Uterus (tissue), 4 donors: ENCODE measurements at places on chromosomes 16 and 17. TPM values are rescaled to one million over a fixed set of nuclear protein-coding genes. Genes with fewer than 3 reads are reported as not detected.

DNA sequence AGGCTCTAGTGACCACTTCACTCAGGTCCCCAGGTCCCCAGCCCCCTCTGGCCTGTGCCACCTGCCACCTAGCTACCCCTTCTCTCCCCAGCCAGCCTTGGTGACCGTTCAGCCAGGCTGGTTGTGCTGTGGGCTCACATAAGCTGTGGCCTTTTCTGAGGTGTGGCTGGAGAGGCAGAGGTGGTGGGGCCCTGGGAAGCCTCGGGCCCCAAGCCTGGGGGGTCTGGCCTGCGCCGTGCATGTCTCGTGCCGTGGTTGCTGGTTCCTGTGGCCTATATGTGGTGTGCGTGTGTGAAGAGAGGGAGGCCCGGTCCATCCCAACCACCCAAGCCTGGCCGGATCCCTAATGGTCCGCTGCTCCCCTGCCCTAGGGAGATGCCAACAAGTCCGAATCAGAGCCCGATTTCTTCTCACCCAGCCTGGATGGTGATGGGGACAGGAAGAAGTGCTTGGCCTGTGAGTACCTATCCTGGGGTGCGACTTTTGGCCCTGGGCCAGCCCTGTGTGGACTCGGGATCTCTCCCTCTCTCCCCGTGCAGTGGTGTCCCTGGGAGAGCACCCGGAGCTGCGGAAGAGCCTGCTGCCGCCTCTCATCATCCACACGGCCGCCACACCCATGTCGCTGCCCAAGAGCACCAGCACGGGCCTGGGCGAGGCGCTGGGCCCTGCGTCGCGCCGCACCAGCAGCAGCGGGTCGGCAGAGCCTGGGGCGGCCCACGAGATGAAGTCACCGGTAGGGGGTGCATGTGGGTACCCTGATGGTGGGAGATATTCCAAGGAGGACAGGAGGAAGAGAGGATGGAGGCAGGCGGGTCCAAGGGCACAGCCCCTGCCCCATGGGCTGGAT, 35.9 kb downstream of the CACNA1G start:
- no peaks in the 10 kb centered on the region for H3K4me1 ChIP-seq
- no peak for DNase-seq
- no peaks in the 10 kb centered on the region for H3K27me3 ChIP-seq
- no peak overlapping the region for H3K4me3 ChIP-seq
- no peaks in the 10 kb centered on the region for H3K36me3 ChIP-seq

DNA sequence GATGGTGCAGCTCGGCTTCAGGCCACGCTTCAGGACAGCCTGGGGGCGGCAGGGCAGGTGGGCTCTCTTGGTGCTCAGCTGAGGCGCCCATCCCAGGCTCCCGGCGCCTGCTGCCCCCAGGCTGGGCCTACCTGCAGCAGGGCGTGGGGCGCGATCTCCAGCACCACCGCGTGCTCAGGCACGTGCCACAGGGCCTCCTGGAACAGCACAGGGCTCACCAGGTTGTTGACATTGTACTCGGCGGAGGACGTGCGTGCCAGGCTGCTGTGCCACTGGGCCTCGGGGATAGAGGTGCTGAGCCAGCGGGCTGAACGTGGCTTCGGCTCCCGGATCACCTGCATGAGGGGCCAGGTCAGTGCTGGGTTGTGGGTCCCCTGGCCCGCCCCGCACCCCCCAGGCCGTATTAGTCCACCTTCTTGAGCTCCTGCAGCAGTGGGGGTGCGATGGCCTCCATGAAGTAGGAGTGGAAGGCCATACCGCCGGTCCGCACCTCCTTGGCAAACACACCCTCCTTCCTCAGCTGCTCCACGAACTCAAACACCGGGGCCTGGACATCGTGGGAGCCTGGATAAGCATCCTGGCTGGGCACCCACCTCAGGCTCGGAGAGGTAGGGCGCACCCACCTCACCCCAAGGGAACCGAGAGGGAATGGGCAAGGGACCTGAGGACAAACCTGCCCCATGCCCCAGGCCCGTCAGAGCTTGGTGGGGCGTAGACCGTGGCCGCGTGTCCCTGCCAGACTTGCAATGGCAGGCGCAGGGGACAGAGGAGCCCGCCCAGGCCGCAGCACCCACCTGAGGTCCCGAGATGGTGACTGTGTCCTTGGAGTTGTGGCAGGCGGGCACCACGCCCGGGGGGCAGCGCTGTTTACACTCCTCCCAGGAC, 9.0 kb downstream of the FASN start:
- H3K36me3 ChIP-seq: no peaks in the 10 kb centered on the region
- H3K27me3 ChIP-seq: no peaks in the 10 kb centered on the region
- H3K4me1 ChIP-seq: no peaks in the 10 kb centered on the region
- H3K27ac ChIP-seq: no peak overlapping the region
- no peak for DNase-seq

DNA sequence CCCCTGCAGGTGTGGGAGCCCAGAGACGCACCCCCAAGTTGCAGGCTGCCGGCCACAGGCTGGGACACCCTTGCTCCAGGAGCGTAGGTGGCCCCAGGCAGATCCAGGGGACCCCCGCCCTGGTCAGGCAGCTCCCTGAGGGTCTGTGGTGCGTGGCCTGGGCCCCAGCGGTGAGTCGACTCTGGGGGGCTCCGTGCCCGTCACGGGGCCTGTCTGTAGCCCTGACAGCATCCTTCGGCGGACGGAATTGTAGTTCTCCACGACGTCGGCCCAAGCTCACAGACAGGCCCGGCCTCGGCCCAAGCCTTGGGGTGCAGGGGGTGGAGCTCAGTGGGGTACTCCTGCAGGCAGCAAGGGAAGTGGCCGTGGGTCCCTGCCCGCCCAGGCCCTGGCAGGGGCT, 82.9 kb downstream of the LMF1 start:
- H3K27ac ChIP-seq: no peak overlapping the region
- no peak overlapping the region for H3K4me3 ChIP-seq
- H3K27me3 ChIP-seq: no peaks in the 10 kb centered on the region
- no peaks in the 10 kb centered on the region for H3K36me3 ChIP-seq
- H3K4me1 ChIP-seq: no peaks in the 10 kb centered on the region

DNA sequence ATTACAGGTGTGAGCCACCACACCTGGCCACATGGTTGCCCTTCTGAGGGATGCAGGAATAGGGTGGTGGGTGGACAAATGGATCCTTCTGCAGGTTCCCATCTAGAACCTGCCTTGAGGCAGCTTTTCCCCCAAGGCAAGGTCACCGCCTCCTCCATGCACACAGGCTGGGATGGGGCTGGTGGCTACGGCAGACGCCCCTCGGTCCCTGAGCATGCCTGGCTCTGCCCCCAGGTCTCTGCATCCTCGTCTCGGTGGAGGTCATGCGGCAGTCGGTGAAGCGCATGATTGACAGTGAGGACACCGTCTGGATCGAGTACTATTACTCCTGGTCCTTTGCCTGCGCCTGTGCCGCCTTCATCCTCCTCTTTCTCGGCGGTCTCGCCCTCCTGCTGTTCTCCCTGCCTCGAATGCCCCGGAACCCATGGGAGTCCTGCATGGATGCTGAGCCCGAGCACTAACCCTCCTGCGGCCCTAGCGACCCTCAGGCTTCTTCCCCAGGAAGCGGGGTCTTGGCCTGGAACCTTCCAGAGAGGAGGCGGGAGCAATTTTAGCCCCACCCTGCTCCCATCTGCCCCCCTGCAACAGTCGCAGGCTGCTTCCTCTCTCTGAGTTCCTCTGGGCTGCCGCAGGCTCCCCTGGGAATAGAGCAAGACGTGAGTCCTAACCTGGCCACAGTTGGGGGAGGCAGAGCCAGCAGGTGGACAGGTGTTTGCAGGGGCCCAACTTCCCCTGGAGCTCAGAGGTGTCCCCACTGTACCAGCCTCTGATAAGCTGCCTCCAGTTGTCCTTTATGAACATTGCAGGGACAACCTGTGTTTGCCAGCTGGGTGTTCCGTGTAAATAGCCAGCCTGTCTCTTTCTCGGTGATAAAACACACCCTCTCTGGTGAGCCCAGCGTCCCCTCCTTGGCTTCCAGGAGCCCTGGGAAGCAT, 11.7 kb downstream of the CACNG1 start:
- DNase-seq: no peak
- H3K27ac ChIP-seq: no peak overlapping the region
- H3K36me3 ChIP-seq: no peaks in the 10 kb centered on the region
- no peaks in the 10 kb centered on the region for H3K27me3 ChIP-seq
- H3K4me3 ChIP-seq: no peak overlapping the region

DNA sequence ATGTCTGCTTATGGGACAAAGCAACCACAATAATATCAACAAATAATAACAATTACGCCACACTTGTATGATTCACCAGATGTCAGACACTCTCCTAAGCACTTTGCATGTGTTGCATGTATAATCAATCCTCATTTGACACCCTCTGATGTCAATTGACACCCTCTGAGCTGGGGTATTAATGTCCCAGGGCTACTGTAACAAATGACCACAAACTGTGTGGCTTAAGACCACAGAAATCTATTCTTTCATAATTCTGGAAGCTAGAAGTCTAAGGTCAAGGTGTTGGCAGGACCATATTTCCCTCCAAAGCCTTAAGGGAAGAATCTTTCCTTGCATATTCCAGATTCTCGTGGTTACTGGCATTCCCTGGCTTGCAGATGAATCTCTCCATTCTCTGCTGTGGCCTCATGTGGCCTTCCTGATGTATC, 112.7 kb downstream of the NPIPB5 start:
- H3K4me3 ChIP-seq: no peak overlapping the region
- H3K27me3 ChIP-seq: no peaks in the 10 kb centered on the region
- no peaks in the 10 kb centered on the region for H3K36me3 ChIP-seq

- H3K4me3 ChIP-seq: no peak within 1 kb of the TSS
- H3K27ac ChIP-seq: no peak within 1 kb of the TSS
- no peak for DNase-seq
- peaks cover 14% of the 10 kb centered on the region for H3K27me3 ChIP-seq
- no peaks in the 10 kb centered on the region for H3K36me3 ChIP-seq
These were observed at the start of gene SYNGR3 for GRCh38 chr16:1989209-1990100. Gene SYNGR3, plus strand, starts transcription at chr16:1989970. Its CDS starts 133 bp downstream, at chr16:1990103.

DNA sequence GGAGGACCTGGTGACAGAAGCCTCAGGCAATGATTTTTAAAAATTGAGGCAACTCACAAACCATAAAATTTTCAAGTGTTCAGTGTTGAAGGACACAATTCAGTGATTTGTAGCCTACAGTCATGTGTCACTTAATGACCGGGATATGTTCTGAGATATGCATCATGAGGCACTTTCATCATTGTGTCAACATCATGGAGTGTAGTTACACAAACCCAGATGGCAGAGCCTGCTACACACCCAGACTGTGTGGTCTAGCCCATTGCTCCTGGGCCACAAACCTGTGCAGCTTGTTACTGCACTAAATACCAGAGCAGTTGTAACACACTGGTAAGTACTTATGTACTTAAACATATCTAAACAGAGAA, 1.6 kb downstream of the PRSS41 start:
- no peak for DNase-seq
- H3K27me3 ChIP-seq: no peaks in the 10 kb centered on the region
- H3K27ac ChIP-seq: no peak overlapping the region
- no peaks in the 10 kb centered on the region for H3K36me3 ChIP-seq
- H3K4me1 ChIP-seq: no peaks in the 10 kb centered on the region

DNA sequence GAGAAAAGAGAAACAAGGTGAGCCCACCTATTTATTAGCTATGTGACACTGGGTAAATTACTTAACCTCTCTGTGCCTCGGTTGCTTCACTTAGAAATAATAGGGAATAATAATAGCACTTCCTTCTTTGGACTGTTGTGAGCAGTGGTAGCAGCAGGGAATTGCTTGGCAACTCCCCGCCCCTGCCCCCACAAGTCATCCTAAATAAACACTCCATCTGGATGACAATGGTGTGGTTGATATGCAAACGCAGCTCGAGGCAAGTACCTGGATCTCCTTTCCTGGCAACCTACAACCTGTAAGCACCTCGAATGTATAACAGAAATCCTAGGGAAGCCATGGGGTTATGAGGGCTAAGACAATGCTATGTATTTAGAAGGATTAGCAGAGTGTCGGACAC, 9.1 kb downstream of the TEKT3 start:
- no peak overlapping the region for H3K27ac ChIP-seq
- H3K27me3 ChIP-seq: no peaks in the 10 kb centered on the region
- no peak for DNase-seq
- H3K4me1 ChIP-seq: no peaks in the 10 kb centered on the region

GRCh38 chr17:44955674-44956425, 8.3 kb upstream of the KIF18B start:
- H3K4me1 ChIP-seq: peaks cover 8% of the 10 kb centered on the region

- no peaks in the 10 kb centered on the region for H3K36me3 ChIP-seq
- H3K27me3 ChIP-seq: no peaks in the 10 kb centered on the region
- no peak overlapping the region for H3K27ac ChIP-seq
These were observed 245.7 kb downstream of the FOXL1 start for GRCh38 chr16:86823888-86824671.

DNA sequence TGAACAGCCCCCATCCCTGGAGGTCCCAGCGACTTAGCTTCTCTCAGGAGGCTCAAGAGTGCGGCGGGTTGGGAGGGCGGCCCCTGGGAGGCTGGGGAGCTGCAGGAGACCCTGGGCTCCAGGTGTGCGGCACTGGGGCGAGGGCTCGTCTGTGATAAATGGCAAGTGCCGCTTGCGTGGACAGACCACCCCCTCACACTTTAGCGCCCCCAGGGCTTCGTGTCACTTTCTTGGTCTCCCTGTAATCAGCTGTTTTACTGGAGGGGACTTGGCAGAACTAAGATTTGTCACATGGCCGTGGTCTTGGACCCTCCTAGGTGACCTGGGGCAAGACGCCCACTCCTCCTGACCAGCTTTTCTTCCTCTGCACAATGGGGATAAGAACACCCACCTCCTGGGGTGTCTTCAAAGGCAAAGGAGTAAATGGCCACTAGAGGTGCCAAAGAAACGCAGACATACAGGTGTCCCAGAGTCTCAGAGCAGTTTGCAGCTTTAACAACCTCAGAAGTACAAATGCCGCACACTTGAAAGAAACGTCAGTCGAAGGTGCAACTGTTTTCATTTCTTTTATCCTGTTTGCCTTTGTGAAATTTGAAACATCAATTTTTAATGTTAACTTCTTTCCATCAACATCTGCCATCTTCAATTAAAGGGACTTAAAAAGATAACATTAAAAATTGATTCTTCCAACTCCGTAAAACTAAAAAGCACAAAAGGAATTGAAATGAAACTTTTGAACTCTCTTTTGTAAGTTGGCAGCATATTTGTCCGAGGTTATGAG, 946 bp downstream of the OSGIN1 start:
- H3K27ac ChIP-seq: peak overlapping the region; percentile 78
- H3K27me3 ChIP-seq: no peaks in the 10 kb centered on the region
- H3K4me3 ChIP-seq: peak overlapping the region; percentile 56
- DNase-seq: no peak

RNF227 gene
- total RNA-seq: 9.8 TPM

GUCY2D gene
- not detected for total RNA-seq

GINS3 gene
- 5.9 TPM for total RNA-seq
